H7 (cell line): ENCODE measurements at places on chromosomes 1 and 21. TPM values are rescaled to one million over a fixed set of nuclear protein-coding genes. Genes with fewer than 3 reads are reported as not detected.

DNA sequence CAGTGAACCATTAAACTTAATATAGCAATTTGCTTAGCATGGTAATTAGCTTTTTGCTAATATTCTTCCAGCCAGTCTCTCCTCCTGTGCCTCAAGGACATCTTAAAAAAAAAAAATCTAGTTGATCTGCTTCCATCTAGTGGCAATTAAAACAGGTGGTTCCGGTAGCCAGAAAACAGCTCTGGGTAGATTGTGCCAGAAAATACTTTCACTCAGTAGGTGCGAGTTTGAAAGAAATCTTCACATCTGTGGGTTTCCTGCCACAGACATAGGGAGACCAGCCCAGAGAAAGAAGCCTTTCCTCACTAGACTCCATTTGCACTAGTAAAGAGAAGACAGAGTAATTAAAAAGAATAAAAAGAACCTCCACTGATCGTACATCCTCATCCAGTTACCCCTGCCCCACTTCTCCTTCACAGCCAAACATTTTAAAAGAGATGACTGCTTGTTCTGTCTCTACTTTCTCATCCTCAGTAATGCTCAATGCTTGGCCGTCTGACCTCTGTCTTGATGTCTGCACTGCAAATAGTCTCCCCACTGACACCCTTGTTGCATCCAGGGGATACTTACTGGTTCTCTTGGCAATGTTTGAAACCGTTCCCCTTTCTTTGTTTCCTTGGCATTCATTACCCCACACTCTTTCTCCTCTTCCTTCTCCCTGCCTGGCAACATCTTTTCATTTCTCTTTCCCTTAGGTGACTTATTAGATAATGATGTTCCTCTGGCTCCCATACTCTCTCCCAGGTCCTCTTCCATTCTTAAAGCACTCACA lies 16.9 kb downstream of the SELL start:
- no peak for DNase-seq

DNA sequence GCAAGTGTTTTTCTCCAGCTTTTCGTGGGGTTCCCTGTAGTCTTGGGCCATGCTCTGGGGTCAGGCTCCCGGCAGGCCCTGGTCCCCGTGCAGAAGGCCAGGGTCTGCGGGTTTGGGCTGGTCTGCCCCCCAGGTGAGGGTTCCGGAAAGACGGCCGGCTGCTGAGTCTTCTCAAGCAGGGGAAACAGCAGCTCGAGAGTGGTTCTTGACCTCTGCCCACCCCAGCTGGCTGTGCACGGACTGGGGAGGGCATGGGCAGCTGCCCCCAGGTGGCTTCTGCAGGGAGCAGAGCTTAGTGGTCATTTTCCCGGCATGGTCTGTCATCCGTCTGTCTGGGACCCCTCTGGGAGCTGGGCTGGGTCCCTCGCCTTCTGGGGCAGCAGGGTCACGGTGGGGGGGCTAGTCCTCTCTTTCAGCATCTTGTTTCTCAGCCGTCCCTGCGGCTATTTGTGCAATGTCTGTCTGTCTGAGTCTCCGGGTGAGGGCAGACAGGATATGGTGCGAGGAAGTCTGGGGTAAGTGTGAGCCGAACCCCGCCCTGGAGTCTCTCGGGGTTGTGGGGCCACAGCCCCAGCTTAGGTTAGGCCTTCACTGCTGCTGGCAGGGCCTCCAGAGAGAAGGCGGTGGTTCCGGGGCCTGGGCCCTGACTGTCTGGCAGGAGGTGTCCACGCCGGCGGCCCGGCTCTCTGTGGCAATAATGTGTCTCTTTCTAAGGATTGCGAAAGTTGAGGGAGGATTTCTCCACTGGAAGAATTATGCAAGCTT lies 6.1 kb downstream of the SKI start:
- no peak for DNase-seq

DNA sequence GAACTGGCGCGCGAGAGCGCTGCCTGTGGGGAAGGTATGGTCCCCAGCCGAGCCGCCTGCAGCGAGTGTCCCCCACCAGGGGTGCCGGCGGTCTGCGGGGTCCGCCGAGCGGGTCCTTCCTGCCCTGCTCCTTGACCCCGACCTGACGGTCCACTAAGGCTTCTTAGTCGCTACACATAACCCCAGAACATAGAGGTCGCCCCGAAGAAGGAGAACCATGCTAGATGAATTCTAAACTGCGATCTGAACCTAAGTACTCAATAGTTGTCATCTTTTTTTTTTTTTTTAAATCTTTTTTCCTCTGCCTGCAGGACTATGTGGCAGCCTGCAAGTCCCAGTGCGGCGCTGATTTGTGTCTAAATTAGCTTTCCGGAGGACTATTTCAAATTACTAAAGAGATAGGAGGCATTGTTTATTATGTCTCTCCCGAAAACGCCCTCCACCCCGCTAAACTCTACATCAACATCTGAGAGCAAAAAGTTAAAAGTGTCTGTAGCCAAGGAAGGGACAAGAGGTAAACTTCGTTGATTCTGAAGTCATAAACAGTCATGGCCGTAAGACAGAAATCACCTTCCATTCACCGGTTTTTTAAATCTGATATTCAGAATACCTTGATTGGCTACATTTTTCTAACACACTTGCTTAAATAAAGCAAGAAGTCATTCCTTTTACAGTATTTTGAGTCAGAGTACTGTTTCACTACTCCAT lies 476 bp downstream of the AXDND1 start:
- DNase-seq, result no peak

- DNase-seq, result no peak
Measured at GRCh38 chr1:154191990-154192461, at the start of gene TPM3. TSS of gene TPM3 (minus strand) at chr1:154192100. CDS start at chr1:154192018, 82 bp downstream.

DNA sequence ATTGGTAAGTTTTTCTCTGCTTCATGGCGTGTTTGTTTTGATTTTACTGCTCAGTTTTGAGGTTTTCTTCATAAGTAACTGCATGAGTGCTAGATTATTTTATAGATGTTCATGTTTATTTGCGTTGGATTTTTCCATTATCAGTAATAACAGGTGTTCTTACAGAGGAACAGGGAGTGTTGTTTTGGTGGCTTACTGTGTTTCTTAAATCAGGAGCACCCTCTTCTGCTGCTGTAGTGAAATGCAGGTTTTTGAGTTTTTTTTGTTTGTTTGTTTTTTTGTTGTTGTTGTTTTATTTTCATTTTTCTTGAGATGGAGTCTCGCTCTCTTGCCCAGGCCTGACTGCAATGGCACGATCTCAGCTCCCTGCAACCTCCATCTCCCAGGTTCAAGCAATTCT lies 32.6 kb downstream of the CTBS start:
- DNase-seq, result no peak

- DNase-seq, result no peak
Measured at GRCh38 chr1:234926559-234927311, 201.9 kb downstream of the TOMM20 start.

GRCh38 chr1:57512386-57512785 lies 88.5 kb upstream of the DAB1 start:
- DNase-seq, result no peak

The ZBTB18 gene
- total RNA-seq, result 21.9 and 26.7 TPM in 2 replicates

The MEAF6 gene
- 65.4 and 71.3 TPM in 2 replicates for total RNA-seq
